ENCODE measurements at places on chromosomes 16 and 17. TPM values are rescaled to one million over a fixed set of nuclear protein-coding genes. Genes with fewer than 3 reads are reported as not detected.
A peak's percentile ranks its signal among the peaks of the same experiment; 100 is the strongest.

FGF11 gene
- 14.9 TPM for total RNA-seq

GRCh38 chr16:85634747-85635544 is 21.8 kb downstream of the GSE1 start:
- DNase-seq, result no peak
- H3K27ac ChIP-seq, result no peak overlapping the region
- H3K27me3 ChIP-seq, result no peaks in the 10 kb centered on the region
- no peak overlapping the region for H3K4me3 ChIP-seq
- H3K4me1 ChIP-seq, result peaks cover 3% of the 10 kb centered on the region

- peaks cover 18% of the 10 kb centered on the region for H3K4me1 ChIP-seq
- H3K4me3 ChIP-seq, result no peak overlapping the region
- no peak for DNase-seq
- H3K36me3 ChIP-seq, result no peaks in the 10 kb centered on the region
Measured at GRCh38 chr16:81491541-81492188, 47.1 kb downstream of the CMIP start.

DNA sequence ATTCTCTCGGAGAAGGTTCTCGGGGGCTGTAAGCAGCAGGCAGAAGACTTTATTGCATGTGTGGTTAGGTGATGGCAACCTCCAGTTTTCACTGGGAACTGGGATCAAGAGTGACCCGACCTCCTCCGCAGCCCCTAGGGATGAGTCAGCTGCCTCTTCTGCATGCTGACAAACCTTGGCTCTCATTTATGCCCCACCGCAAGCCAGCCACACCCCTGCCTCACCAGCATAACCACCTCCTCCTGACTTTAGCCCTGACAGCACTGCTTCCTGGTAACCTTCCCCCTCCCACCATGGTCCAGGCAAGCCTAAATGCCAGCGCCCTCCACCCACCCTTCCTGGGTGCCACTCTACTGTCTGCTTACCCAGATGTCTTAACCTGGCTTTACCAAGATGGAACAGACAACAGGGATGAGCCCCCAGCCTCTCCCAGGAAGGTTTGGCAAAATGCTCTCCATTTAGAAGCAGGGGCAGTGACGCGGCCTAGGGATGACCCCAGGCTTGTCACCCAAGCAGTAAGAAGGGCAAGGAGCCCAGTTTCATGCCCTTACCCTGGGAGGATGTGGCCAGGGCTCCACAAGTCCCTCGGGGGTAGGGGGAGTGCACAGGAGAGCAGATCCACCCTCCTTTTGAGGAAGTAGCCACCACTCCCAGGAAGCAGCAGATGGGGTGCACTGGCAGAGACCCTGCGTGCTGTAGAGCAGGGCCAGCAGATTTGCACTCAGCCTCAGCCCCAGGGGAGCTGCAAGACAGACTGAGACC is 73.5 kb downstream of the GOSR1 start:
- H3K27ac ChIP-seq, result no peak overlapping the region
- DNase-seq, result no peak
- no peak overlapping the region for H3K4me3 ChIP-seq

- no peaks in the 10 kb centered on the region for H3K36me3 ChIP-seq
- no peak overlapping the region for H3K27ac ChIP-seq
- H3K27me3 ChIP-seq, result peaks cover 22% of the 10 kb centered on the region
- H3K4me3 ChIP-seq, result peak overlapping the region; percentile 71
- peak; percentile 65 for DNase-seq
Measured at GRCh38 chr17:75288770-75289114, 491 bp downstream of the SLC25A19 start.

GRCh38 chr16:17412221-17412620 is 58.5 kb downstream of the XYLT1 start:
- DNase-seq, result peak; percentile 52
- H3K36me3 ChIP-seq, result no peaks in the 10 kb centered on the region
- H3K4me1 ChIP-seq, result peaks cover 22% of the 10 kb centered on the region

DNA sequence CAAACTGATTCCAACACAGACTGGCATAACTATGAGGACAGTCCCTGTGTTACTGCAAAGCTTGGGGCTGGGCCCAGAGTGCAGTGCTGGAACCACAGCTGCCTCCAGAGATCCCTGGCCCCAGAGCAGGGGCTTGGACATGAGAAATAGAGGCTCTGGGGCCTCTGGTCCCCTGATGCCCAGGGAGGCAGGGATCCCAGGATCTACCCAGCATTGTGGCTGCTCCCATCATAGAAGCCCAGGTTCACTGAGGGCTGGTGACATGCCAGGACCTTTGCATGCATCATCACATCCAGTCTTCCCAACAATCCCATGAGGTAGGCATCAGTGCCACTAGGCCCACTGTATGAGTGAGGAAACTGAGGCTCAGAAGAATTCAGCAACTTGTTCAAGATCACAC is 95.8 kb downstream of the TMEM132E start:
- no peak overlapping the region for H3K27ac ChIP-seq
- H3K4me3 ChIP-seq, result no peak overlapping the region
- no peak for DNase-seq
- H3K36me3 ChIP-seq, result no peaks in the 10 kb centered on the region
- H3K4me1 ChIP-seq, result no peaks in the 10 kb centered on the region
- H3K27me3 ChIP-seq, result peaks cover 17% of the 10 kb centered on the region

Data from neural progenitor cell (in vitro differentiated cells).